Activated CD8-positive, alpha-beta T cell treated with anti-CD3 and anti-CD28 coated beads, Interleukin-2, amount 10 ng/mL, durations not matched to agents 7 days and 5 days (primary cell): ENCODE measurements at places on chromosomes 16 and 17. TPM values are rescaled to one million over a fixed set of nuclear protein-coding genes. Genes with fewer than 3 reads are reported as not detected.

DNA sequence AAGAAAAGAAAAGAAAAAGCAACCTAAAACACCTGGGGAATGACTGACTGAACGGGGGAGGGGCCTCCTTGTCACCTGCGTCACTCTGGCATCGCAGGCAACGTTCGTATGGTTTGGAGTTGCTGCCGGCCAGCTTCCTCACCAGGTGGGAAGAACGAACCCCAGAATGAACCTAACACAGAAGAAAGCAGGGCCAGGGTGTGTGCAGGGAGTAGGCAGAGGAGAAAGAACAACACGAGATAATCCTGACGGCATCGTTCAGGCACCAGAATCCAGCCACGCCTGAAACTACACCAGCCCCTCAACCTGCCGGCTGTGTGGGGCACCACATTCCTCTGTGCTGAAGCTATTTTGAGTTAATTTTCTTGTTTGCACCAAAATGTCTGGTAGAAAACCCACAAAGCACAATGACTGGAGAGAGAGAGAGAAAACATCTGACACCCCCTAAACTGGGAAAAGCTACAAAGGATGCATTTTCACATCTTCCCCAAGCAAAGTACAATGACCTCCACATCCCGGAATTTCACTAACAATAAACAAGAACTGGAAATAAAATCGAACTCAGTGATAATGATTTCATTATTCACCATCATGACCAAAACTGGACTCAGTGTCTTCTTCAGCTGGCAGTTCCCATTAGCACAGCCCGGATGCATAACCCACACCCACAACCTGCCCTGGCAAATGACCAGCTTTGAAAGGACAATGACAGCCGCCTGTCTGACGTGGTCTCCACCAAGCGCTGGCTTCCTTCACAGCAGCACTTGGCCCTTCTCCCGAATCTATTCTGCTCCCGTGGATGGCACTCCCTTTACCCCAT, 23.6 kb downstream of the RAB40B start:
- DNase-seq = no peak

GRCh38 chr16:66972983-66973382, 11.9 kb downstream of the CES3 start:
- DNase-seq = no peak

- DNase-seq = no peak
Measured at GRCh38 chr17:68033636-68034451, 1.7 kb upstream of the KPNA2 start.

PRPSAP2 gene
- total RNA-seq = 57.8 TPM

ENPP7 gene
- total RNA-seq = 0.13 TPM
